ENCODE measurements at places on chromosomes 5 and 9.

DNA sequence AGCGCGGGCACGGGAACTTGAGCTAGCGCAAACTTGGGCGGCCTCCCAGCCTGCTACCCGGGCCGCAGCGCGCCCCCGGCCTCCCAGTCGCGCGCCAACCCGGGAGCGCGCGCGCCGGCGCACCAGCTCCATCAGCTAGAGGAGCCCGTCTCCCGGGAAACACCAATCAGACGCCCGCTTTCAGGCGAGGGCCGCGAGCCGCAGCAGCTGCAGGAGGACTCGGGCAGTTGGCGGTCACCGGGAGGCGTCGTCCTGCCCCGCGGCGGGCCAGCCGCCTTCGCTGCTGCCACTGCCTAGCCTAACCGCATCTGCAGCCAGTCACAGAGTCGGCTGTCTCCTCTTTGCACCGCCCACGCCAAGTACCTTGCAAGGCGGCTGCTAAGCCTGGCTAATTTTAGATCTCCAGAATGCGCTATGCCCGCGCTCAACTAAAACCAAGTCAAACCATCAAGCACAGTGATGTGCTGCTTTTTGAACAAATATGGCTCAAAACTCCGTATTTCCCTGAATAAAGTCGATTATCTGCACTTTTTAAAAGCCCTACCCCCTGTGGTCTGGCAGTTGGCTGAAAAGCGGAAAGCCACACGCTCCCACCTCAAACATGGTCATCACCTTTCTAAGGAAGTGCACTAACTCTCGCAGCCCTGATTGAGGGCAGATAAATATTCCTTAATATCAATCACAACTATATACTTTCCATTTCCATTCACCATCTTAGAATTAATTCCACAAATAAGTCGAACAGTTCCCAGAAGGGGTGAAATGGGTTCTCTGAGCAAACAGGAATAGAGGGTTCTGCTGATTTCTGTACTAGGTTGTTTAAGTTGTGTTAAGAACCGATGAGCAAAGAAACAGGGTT is 221.8 kb downstream of the MEF2C start:
- DNase-seq: no peak

DNA sequence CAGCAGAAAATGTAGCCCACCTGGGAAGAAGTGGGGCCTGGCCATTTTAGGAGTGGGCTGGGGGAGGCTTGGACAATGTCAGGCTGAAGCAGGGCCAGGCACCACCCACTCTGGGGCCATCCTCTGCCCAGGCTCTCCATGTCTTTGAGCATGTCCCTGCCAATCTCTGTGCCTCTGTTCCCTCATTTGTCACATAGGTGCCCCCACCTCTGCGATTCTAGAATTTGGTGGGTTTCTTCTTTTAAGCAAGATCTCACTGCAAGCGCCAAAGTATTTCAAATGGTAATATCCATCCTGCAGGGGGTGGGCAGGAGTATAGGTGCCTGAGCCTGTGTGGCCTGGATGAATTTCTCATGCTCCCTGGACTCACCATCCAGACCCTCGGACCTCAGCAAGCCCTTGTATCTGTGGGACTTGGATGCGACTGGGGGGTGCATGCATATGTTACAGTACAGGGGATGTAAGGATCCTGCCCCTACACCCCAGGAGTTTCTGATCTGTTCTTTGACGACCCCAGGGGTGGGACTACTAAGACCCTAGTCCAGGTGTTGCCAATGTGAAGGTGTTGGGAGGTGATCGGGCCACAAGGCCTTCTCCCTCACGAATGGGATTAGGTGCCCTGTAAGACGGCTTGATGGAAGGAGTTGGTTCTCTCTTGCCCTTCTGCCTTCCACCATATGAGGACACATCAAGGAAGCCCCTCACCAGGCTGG is 4.3 kb downstream of the CD74 start:
- no peak for DNase-seq

- DNase-seq: no peak
These were observed 294.2 kb upstream of the DMRT1 start for GRCh38 chr9:547314-547713.

GRCh38 chr5:87686975-87687374 is 274.2 kb upstream of the CCNH start:
- no peak for DNase-seq

GRCh38 chr5:68565427-68565826 is 349.9 kb downstream of the PIK3R1 start:
- no peak for DNase-seq

- no peak for DNase-seq
These were observed 68.8 kb downstream of the SNX18 start for GRCh38 chr5:54586336-54586735.

GRCh38 chr9:20358207-20358606 is 264.1 kb downstream of the MLLT3 start:
- no peak for DNase-seq

- no peak for DNase-seq
These were observed 43.5 kb downstream of the PNPLA7 start for GRCh38 chr9:137506702-137507171.

- DNase-seq: no peak
These were observed 9.9 kb upstream of the NR4A3 start for GRCh38 chr9:99811598-99812383.

DNA sequence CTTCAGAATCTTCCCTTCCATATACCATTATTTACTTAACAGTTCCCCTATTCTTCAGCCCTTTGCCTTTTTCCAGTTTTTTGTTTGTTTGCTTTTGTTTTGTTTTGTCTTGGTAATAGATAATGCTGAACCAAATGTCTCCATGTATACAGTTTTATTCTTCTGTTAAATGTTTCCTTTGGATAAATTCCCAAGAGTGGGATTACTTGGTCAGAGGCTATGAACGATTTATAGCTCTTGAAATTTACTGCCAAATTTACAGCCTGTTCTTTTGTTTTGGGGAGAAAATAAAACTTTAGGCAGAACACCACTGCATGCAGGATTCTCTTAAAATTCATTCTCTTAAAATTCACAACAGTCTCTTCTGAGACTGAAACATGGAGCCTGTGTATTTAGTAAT is 38.6 kb downstream of the NR4A3 start:
- no peak for DNase-seq

DNA sequence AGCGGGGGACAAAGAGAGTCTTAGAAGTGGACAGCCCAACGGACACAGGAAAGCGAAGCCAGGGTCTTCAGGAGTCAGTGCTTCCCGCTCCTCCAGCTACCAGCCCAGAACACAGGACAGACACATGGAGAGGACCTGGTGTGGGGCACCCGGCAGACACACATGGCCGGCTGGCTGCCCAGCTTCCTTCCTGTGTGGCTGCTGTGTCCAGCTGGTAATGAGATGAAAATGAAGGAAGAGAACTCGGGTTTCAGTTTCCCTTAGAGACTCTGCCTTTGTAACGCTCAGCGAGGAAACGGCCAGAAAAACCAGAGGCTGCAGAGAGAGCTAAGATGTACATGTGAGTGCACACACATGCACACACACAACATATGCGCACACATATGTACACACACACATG is 87.5 kb downstream of the SECISBP2 start:
- no peak for DNase-seq
